ENCODE measurements at places on chromosomes 16 and 17.

DNA sequence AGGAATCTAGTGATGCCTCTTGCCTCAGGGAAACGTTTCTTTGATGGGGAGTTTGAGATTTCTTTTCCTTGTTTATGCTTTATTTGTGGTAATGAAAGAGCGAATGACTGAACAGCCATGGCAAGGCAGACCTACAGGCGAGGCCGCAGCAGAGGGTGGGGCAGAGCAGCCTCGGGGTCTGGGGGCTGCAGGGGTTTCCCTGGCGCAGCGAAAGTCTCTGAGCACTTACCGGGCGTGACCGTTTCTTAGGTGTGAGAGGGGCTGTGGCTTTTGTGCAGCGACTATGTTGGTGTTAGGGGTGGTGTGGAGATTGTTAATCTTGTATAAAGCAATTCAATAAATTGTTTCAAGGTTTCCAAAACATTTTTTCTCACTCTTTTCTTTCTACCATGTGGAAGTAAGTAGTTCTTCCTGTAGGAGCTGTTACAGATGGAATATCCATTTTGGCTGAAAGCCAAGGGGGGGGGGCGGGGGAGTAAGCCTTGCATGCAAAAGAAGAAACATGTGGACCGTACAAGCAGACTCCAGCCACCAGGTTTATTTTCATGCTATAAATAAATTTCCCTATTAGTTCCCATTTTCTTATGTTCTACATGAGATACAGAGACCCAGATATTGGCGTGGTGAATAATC is 34.8 kb downstream of the UBN1 start:
- DNase-seq: no peak

- DNase-seq: no peak
Measured at GRCh38 chr16:30663820-30664219, 5.6 kb downstream of the FBRS start.

GRCh38 chr17:72151565-72152386 is 31.0 kb downstream of the SOX9 start:
- no peak for DNase-seq

DNA sequence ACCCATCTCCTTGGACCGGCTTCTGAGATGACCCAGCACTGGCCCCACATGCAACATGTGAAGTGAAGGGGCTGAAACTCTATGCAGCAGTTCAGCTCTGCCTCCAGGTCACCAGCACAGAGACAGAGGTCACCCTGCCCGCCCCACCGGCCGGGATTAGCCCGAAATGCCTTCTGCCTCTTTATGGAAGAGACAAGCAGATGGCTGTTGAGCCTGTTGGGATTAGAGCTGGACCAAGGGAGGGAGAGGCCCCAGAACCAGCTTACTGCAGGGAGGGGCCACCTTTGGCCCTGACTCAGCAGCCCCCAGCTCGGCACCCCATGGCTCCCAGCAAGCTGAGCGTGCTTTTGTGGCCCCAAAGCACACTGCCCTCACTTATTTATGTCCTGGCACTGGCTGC is 5.7 kb downstream of the AIPL1 start:
- peak; percentile 87 for DNase-seq

GRCh38 chr17:44599298-44600175 is 42.3 kb downstream of the FZD2 start:
- DNase-seq: no peak

- DNase-seq: no peak
Measured at GRCh38 chr17:64240261-64240740, 22.8 kb downstream of the TEX2 start.

DNA sequence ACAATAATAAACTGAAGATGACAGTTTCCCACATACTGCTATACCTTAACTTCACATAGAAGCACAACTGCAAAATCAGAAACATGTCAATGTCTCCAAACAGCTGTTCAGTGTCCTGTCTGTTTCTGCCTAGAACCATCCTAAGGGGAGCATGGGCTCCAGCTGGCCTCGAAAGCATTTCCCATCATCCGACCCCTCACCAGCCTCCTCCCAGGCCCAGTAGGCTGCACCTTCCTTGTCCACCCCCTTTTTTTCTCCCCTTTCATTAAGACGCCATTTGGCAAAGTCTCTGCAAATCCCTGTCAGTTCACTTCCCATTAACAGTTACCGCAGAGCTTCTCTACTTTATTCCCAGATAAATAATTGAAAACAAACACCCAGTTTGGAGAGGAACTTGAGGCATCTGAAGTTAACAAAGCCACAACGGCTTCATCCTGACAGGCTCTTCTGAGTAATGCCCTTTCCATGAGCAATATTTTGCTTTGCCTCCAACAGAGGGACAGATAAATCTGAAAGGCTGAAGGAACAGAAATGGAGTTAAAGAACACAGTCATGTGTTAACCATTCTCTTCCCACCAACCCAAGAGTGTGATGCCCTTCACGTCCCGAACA is 65.3 kb downstream of the SLC39A11 start:
- no peak for DNase-seq

DNA sequence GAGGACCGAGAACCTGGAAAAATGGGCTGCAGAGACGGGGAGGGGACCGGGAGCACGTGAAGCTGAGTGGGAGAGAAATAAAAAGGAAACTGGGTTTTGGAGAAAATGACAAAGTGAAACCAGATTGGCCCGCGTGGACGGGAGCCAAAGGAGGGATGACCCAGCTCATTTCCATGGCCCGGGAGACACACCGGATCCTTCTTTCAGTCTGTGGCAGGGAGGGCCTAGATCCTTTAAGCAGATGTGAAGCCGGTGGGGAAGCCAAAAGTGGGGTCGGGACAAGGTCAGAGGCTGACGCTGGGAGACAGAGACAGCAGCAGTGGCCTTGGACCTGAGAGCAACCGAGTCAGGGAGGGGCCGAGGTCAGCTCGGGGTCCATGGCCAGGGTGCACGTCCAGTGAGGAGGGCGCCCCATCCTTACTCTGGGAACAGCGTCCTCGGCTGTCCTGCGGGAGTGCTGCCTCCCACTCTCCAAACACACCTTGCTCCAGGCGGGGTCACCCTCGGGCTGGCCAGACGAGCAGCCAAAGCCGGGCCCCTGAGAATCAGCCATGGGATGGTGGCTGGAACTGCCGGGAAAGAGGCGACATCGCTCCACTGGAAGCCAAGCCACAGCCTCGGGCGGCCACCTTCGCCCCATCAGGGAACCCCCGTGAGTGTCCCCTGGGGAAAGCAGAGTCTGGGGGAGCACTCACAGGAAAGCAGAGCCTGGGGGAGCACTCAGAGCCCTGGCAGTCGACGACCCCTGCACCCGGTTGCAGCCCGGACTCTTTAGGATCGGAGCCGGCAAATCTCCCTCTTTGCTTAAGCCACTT is 17.3 kb downstream of the CA5A start:
- no peak for DNase-seq

GRCh38 chr17:59607817-59608403 is 11.8 kb upstream of the CLTC start:
- DNase-seq: no peak

DNA sequence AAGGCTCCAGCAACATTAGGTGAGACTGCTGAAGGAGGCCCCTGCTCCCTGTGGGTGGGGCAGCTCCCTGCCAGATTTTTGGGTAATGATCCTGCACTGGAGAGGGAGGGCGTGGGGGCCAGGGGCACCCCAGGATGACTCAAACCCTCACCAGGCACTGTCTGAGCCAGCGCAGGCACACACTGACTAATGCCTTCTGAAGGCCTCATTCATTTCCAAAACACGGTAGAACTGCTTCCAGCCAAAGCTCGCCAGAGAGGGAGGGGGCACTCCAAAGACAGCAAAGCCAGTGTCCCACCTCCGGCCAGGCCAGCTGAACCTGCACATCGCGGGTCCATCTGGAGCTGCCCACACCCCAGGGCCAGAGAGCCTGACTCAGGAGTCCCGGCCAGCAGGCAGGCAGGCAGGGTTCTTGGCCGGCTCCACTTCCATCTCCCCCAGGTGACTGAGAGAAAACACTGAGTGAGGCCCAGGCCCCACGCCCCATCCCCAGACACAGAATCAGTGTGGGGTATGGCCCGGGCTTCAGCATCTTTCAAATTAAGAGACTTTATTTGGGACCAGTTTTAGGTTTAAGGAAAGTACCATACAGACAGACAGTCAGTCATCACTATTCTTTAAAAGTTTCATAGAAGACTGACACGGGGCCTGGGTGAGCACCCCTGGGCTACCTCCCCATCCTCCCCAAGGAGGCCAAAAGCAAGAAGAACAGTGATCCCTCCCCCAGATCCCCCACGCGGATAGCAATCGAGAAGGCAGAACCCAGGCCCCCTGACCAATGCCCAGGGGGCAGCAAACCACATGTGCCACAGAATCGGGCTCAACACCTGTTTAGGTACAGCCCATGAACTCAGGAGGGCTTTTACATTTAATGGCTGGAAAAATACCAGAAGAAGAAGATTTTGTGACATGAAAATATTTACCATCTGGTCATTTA is 2.3 kb downstream of the PIEZO1 start:
- no peak for DNase-seq

- DNase-seq: no peak
Measured at GRCh38 chr17:56593646-56594319, at the start of gene NOG. NOG (plus strand) TSS chr17:56593699; CDS start chr17:56594224, 525 bp downstream.

- no peak for DNase-seq
Measured at GRCh38 chr17:78127239-78127887, 1.2 kb downstream of the TMC6 start.

DNA sequence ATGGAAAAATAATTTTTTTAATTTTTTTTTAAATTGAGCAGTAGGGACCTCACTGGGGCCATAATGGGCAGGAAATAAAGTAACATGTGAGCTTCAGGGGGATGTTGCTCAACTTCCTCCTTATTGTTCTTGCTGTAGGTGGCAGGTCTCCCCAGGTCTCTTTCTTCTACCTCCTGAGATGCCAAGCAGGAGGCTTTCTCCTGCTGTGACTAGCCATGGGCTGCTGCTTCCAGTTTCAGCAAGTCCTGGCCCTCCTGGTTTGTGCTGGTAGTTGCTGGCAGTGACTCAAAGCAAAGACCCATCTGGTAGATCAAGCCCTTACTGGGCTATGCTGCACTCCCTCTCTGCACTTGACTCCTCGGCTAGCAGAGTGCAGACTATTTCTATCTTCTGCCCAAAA is 2.3 kb downstream of the DPEP2NB start:
- no peak for DNase-seq

- DNase-seq: no peak
Measured at GRCh38 chr17:41178341-41178740, 320 bp upstream of the KRTAP4-2 start.

- no peak for DNase-seq
Measured at GRCh38 chr17:66459811-66460270, 157.4 kb downstream of the PRKCA start.

DNA sequence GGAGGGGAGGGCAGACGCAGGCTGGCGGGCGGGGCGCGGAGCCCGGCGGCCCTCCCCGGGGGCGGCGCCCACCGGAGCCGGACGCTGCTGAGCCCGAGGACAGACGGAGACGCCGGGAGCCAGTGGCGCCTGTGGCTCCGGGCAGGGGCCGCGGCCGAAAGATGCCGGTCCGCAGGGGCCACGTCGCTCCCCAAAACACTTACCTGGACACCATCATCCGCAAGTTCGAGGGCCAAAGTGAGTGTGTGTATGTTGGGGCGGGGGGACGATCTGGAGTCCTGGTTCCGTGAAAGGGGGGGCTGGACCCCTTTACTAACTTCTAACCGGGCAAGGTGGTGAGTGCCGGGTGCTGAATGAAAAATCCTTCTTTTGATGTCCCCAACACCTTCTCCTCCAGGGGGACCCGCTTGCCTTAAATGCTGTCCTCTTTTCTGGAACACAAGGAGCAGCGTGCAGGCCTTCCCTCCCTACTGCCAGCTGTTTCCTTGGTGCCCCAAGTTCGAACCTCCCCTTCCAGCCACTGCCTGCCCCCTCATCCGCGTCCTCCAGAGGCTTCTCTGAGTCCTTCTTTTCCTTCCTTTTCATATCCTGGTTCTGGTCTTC is at the start of gene KCNH6:
TSS of gene KCNH6 (plus strand) at position 106 of the 603 bp plus-strand sequence. CDS start at position 162, 56 bp downstream.
- DNase-seq: no peak

DNA sequence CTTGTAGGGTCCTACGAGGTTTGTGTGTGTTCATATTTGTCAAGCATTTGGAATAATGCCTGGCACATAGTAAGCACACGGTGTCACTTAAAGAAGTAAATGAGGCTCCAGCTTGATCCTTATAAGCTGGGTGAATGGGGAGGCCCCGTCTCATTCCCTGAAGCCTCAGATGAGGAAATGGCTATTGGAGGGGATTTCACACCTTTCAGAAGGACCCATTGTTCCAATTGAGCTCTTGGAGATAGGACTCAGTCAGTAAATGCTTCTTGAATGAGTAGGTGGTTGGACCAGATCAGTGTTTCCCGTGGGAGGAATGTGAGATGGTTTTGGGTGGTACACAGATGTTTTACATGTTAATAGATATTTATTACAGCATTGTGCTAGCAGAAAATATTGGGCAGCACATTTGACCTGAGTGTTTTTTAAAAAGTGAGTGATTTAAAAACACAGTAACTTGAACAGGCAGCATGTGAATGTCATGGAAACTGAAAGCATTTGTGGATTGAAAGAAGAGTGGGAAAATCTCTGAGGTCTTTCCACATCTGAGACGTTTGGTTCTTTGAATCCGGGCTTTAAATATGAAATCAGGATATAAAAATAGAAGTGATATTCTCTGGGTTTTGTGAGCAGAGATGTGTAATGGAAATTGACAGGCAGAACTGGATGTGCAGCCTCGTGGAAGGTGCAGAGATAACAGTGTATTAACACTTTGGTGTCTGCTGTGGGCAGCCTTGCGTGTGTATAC is 36.4 kb upstream of the ARHGAP17 start:
- DNase-seq: no peak

DNA sequence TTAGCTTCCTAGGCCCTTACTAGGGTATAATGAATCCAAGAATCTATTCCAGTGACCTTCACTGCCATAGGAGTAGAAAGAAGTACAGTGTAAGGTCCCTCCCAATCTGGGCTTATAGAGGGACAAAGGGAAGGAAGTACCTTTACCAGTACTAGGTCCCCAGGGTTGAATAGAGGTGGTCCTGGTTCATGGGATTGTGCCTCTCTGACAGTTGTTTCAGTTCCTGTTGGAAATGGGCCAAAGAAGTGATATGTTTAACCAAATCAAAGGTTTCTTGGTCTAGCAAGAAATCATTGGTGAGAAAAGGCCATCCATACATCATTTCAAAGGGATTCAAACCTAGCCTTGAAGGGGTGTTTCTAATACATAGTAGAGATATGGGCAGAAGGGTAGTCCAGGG is 16.0 kb upstream of the ZNHIT3 start:
- DNase-seq: no peak

GRCh38 chr17:32331243-32332040 is 10.5 kb downstream of the C17orf75 start:
- no peak for DNase-seq

GRCh38 chr17:61230972-61231820 is 168.4 kb upstream of the TBX2 start:
- DNase-seq: no peak

GRCh38 chr16:86012221-86012620 is 113.3 kb downstream of the IRF8 start:
- DNase-seq: no peak

DNA sequence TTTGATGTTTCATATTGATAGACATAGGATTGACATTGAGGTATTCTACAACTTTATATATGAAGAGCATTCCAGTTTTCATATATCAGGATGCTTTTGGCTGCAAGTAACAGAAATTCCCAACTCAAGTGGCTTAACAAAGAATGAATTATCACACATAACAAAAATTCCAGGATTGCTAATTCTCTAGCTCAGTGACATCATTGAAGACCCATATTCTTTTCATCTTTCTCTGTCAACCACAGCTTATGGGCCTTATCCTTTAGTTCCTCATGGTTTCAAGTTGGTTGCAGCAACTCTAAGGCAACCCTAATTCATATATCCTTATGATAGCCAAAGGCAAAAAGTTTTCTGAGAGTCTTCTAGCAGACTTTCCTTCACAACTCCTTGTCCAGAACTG is 91.5 kb upstream of the HAS3 start:
- no peak for DNase-seq

- no peak for DNase-seq
Measured at GRCh38 chr16:10421596-10421995, 35.7 kb downstream of the ATF7IP2 start.
